Stimulated activated effector memory CD8-positive, alpha-beta T cell treated with anti-CD3 and anti-CD28 coated beads, Interleukin-12 subunit alpha, Interleukin-12 subunit beta, amount 100 ng/mL, for 72 hours (primary cell): ENCODE measurements at places on chromosomes 5 and 9.

- no peak for DNase-seq
These were observed 446.6 kb upstream of the GRIA1 start for GRCh38 chr5:153043886-153044285.

GRCh38 chr9:91187965-91188344, 173.8 kb downstream of the AUH start:
- no peak for DNase-seq

GRCh38 chr5:6814816-6815215, 101.6 kb downstream of the TENT4A start:
- no peak for DNase-seq

DNA sequence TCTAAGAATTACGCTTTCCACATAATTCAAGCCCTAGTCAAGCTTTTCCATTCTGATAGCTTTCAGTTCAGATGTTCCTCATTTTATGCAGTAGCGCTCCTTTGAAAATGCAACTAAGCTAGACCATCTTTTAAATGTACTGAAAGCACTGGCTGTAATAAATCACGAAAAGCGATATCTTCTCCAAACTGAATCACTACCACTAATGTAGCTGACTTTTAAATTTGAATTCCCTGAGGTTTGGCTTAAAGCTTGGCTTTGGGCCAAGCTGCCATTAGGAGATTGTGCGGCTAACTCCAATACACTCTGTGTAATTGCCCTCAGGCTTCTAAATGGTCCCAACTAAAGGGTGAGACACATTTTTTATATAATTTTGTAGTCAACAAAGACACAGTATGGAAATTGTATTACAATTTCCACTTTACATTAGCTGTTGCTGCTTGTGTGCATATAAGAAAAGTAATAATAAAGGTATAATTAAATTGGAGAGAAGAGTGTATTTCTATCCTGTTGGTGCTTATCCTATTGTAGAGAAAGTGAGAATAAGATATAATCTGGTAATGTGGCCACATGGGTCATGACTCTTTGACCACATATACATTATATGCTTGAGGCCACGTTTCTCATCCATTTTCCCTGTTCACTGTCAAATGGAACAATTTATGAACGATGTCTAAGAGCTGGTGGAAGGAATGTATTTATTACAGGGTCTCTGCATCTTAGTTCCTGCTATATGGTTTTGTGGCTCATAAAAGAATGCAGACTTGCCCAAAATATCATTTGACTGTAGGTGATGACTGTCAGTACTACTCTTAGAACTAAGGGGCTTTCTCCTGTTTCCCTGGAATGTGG, 118.7 kb upstream of the TAF11L2 start:
- DNase-seq, result no peak

GRCh38 chr9:85038061-85038460, 368.5 kb downstream of the NTRK2 start:
- no peak for DNase-seq

GRCh38 chr5:94192658-94193391, 425.6 kb downstream of the KIAA0825 start:
- no peak for DNase-seq

GRCh38 chr5:1019001-1019905, 10.7 kb downstream of the NKD2 start:
- DNase-seq, result no peak

- no peak for DNase-seq
These were observed 104.7 kb upstream of the GPR151 start for GRCh38 chr5:146620669-146621051.

GRCh38 chr9:114110180-114110579, 11.1 kb upstream of the KIF12 start:
- no peak for DNase-seq

DNA sequence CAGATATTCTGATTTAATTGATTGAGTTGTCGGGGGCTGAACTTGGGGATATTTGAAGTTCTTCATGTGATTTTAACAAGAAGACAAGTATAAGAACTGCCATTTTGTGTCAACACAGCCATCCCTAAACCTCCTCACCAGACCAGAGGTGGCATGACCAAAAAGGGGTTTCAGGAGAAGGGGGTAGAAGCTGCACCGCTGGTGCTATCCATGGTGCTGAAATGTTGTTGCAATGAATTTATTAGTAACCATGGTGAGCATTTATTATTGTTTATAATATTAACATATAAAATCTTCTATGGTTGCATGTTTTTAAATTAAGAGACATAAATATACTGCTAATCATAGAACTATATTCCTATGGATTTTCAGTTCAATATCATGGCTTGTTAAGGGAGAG, 72.3 kb downstream of the GNA14 start:
- no peak for DNase-seq

GRCh38 chr9:34783951-34784487, 74.1 kb upstream of the CCL21 start:
- DNase-seq, result no peak

- DNase-seq, result no peak
These were observed 666.4 kb upstream of the ZNF608 start for GRCh38 chr5:125412561-125413495.

- no peak for DNase-seq
These were observed 219.0 kb upstream of the PIK3R1 start for GRCh38 chr5:67996596-67996995.

GRCh38 chr9:80948876-80949275, 740.5 kb downstream of the TLE1 start:
- no peak for DNase-seq

DNA sequence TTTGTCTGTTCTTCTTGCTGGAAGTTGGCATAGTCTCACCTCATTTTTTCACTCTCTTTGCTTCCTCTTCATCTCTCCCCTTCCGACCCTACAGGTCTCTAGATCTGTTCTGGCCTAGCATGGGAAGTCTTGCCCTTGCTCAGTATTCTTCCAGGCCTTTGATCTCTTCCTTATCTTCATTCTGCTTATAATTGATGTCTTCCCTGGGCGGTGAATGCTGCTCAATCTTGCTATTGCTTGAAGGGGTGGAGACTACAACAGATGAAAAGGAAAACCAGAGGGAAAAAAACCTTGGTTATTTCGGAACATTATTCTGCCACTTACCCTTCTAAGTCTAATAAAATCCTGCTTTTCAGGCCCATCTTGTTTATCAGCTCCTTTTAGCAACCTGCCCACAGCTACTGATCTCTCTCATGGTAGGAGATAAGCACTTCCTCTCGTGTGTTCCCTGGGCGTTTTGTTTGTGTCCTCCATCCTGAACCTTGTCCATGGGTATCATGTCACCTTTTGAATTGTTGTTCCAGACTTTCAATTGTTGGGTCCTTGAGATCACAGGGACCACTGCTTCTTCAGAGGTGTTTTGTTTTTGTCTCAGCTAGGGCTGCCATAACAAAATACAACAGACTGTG, 375.6 kb downstream of the ADGRV1 start:
- no peak for DNase-seq

GRCh38 chr5:28864006-28864405, 1825.6 kb upstream of the CDH9 start:
- no peak for DNase-seq

DNA sequence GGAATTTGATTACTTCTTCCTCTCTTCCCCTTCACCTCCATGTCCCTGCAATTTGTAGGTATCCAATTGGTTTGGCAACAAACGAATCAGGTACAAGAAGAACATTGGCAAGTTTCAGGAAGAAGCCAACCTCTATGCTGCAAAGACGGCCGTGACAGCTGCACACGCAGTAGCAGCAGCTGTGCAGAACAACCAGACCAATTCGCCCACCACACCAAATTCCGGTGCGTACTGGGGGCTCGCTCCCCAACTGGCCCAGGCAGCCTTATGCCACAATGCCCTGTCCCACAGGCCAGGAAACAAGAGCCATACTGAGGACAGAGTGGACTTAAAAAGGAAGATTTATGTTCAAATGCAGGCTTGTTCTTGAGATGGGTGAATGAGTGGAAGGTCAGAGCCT, 213.5 kb downstream of the PBX3 start:
- no peak for DNase-seq

- DNase-seq, result no peak
These were observed at the start of gene CFAP90 for GRCh38 chr5:7850395-7851239. TSS of gene CFAP90 (minus strand) at chr5:7851133. CDS start at chr5:7851021, 112 bp downstream.

DNA sequence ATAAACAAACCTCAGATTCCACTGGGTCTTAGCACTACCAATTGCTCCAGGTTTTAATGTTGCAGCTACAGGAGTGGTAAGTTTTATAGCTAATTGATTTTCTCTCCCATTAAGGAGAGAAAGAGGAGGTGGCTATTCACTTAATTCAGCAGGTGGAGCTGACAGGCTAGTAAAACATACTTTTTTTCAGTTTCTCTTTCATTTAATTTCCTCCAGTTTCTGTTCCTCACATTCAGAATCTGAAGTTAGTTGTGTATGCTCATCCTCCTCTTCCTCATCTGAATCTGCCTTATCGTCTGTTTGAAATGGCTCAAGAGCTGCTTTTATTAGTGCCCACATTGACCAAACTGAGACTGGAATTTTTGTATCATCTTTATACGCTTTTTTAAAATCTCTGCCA, 98.0 kb downstream of the PLPPR1 start:
- no peak for DNase-seq

DNA sequence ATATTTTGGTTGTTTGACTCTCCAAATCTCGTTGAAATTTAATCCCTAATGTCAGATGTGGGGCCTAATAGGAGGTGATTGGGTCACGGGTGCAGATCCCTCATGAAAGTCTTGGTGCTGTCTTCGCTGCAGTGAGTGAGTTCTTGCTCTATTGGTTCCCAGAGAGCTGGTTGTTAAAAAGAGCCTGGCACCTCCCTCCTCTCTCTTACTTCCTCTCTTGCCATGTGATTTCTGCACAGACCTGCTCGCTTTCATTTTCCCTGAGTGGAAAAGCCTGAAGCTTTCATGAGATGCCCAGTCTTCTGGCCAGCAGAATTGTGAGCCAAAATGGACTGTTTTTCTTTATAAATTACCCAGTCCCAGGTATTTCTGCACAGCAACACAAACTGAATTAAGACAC, 221.6 kb downstream of the MAT2B start:
- no peak for DNase-seq

- no peak for DNase-seq
These were observed 1.6 kb upstream of the TGFBR1 start for GRCh38 chr9:99103054-99103895.

DNA sequence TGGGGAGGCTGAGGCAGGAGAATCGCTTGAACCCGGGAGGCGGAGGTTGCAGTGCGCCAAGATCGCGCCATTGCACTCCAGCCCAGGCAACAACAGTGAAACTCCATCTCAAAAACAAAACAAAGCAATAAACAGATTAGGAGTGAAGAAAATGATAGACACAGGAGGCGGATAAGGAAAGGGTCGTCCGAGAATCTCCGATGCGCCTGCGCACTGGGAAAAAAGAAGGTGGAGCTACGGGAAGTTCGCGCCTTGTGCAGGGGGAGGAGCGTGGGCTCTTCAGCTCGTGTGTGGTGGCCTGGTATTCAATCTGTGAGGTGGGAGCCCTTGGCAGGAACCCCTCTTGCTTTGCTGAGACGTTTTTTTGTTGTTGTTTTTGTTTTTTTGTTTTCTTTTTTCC, 47.3 kb downstream of the GNA14 start:
- no peak for DNase-seq

- DNase-seq, result no peak
These were observed 566.7 kb upstream of the KLF4 start for GRCh38 chr9:108056084-108056804.

DNA sequence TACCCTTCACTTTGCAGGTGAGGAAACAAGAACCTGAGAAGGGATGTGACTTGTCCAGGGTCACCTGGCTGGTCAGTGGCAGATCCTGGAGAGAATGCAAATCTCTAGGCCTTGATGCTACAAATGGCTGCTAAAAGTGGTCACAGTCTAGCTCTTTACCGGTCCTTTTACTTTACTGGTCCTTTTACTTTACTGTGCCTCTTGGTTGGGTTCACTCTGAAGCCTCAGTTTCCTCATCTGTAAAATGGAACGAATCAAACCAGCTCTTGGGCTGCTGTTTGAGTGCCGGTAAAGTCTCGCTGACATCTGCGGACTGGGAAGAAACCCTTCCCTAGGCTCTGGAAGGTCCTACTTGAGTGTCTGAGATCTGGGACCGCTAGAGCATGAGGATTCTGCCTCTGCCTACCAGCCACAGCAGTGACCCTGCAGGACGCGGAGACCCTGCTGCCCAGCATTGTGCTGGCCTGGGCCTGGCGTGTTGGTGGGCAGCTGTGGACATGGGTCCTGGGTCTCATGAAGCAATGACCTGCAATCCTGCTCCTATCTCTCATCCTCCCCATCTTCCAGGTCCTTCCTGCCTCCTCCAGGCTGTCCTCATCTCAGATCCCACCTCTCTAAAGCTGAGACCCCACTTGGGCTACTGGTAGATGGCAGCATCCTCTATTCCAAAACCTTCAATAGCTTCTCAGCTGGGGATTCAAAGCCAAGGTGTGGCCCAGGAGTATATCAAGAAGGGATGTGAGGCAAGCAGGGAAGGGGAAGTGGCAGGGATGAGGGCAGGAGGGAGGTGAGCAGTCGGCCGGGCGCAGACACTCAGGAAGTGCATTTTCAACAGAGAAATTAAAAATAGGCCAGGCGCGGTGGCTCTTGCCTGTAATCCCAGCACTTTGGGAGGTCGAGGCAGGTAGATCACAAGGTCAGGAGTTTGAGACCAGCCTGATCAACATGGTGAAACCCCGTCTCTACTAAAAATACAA, 13.3 kb downstream of the CORO2A start:
- no peak for DNase-seq

DNA sequence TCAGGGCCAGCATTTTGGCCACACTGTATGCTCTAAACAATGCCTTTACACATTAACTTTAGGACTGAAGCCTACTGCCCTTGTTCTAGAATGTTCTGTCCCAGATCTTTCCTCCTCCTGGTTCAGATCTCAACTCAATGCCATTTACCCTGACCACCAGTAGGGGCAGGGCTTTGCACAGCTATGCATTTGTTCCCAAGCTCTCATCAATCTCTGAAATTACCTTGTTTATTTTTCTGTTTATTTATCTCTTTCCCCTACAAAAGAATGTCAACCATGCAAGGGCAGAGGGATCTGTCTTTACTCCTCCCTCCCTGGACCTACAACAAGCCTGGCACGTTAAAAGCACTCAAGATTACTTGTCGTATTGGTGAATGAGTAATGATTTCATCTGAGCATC, 612.9 kb downstream of the BNC2 start:
- DNase-seq, result no peak

DNA sequence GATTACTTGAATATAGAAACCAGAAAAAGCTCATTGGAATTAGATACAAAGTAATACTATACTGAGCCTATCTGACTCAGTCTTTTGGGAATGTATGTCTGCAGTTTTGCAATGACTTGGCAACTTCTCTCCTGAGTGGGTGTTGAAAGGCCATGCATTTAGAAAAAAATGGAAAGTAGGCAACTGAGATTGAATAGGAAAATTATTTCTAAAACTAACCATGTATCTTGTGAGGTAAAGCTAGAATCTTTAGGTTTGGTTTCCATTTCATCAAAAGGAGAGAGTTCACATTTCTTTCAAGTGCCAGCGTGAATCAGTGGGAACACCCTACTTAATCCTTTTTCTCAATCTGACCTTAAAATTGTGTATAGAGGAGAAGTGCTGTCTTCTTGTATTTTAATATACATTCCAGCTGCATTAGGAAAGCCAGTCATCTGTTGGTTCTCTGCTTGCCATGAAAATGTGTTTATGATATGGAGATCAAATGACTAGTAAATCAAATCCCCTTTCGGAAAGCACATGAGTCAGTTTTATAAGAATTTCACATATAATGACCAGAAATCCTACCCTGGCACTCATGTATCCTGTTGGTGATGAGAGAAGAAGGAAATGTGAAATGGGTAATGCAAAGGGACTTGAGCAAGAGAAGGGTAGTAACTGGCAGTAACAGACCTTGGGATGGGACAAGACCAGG, 30.4 kb downstream of the NFX1 start:
- no peak for DNase-seq
